ENCODE measurements at places on chromosomes 3 and 15.

DNA sequence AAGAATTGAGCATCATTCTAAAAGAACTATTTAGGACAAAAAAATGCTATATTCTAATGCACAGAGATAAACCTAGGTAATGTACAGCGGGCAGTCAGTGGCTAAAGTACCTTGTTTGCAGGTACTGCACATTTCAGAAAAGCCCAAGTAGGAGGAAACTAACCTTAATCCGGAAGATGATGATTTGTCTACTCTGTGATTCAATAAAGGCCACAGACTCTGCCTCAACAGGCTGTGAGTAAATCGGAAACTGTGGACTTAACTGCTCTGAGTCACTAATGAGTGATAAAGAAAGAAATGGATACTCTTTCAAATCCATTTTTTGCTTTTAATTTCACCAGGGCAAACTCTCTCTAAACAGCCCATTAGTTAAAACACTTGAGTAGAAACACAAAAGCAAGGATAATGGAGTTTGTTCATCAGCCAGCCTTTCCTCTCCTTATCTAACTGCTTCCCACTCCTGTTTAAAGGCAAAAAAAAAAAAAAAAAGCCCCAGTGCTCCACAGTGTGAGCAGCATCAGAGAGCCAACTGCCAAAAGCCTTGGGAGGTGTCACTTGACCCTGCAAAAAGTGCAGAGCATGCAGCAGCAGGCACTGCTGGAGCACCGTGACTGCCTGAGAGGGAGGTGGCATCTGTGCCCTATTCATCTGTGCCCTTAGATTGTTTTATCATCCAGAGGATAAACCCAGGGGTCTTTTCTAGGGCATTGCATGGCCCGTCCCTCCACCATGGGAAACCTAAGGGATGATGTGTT is 187.7 kb downstream of the SATB1 start:
- DNase-seq, result peak; percentile 55

DNA sequence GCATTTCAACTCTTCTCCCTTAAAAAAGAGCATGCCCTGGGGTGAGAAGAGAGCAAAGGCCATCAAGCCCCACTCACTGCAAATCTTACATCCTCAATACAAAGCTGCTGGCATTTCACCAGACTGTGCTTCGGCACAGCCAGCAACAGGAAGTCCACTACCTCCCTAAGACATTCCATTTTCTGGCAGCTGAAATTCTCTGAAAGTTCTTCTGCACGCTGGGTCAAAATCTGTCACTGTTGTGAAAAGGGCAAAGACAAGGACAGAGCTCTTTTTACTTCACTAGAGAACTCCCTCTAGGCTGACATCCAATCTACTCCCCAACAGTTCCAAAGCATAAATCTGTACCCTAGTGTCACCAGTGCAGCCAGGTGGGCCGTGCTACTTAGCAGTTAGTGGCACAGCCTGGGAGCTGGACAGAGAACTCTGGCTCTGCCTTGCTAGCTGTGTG is 6.3 kb downstream of the MTMR10 start:
- DNase-seq, result no peak

DNA sequence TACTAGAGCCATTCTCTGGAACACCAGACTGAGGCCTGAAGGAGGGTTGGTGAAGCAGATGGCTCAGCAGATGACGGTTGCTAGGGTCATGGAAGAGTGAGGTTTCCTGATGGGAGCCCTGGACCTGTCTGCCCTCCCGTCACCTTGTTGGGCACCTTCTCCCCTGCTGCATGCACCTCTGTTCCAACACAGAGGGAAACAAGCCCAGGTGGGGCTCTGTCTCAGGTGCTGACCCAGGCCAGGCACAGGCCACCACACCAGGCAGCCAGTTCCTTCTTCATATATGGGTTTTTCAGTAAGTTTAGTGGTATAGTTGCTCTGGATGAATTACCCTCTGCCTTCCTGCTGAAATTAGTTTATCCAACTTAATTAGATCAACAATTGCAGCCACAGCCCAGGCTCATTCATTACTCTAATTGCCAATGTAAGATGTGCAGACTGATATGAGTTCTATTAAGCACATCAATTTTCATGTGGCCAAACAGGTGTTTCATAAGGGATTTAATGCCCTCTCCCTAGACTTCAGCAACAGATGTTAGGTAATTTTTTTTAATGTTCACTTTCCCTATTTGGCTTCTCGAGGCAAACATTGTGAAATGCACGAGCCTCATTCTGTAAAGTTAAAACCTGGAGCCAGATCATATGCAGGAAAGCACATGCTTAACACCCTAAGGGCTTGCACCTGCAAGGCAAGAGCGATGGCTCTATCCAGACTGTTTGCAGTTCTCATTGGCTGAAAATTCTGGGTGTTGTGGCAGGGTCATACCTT is 174.8 kb downstream of the CHDH start:
- DNase-seq, result no peak

GRCh38 chr3:18891641-18892040 is 256.7 kb upstream of the KCNH8 start:
- DNase-seq, result no peak

DNA sequence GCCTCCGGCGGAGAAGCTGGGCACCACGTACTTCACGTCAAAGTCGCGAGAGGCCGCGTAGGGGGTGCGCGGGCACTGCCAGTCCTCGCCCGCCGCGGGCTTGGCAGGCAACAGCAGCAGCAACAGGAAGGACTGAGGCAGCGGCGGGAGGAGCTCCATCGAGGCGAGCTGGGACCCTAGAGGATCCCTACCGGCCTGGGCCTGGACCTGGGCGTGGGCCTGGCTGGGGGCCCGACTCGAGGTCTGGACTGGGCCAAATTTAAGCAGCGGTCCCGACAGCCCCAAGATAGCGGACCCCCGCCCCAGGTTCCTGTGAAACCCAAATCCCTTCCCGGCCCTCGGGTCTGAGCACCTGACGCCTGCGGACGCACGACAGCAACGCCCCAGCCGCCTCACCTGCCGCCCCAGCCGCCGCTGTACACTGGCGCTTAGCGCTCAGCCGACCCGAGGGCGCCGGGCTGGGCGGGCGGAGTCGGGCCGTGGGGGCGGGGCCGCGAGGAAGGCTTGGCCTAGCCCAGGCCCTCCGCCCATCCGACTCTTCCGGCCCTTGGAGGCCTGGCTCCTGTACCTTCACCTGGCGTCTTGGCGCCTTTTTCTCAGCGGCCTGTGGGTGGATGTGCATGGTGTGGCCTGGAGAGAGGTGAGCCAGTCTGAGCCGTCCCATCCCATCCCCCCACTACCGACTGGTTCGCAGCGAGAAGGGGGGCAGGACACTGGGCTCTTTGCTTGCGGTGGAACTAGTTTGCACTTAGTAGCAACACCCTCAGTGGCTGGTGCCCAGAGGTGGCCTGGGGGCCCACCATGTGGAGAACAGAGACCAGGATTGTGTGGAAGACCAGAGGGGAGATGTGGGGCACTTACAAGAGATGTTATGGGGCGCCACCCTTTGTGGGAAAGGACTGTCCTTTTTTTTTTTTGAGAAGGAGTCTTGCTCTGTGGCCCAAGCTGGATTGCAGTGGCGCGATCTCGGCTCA is at the start of gene MST1R:
Gene MST1R, minus strand, starts transcription at position 423 of the 974 bp plus-strand sequence. Its CDS starts 264 bp downstream, at position 159.
- DNase-seq, result peak; percentile 73

DNA sequence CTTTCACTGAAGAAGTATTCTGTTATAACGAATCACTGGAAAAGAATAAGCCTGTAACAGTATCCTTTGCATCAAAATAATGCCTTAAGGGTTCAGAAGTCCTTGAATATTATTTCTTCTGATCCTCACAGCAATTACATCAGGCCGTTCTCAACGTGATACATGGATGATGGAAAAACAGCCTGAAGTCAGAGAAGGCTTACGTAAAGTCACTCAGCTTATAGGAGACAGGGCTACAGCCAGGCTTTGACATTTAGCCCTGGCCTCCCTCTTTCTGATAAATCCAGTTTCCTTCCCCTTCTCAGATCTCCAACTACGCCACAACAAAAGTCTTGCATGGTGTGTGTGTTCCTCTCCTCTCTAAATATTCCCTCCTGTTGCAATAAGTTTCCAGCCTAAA is 131.9 kb downstream of the ANO10 start:
- DNase-seq, result no peak

Measured in T-helper 1 cell (primary cell).